ENCODE measurements at places on chromosomes 1 and 21.

DNA sequence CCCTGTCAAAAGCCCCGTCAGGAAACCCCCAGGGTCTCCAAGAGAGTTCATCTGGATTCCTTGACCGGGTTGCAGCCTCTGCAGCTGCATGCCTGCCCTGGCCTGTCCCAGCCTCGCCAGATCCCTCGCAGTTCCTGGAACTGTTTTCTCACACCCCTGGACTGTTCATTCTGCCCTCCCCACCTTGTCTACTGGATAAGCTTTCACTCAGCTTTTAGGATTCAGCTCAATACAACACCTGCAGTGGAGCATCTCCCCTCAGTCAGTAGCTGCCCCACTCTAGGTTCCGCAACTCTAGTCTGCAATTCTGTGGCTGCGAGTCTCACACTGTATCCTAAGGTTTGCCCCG lies 67.2 kb downstream of the FAM163A start:
- no peak for DNase-seq

DNA sequence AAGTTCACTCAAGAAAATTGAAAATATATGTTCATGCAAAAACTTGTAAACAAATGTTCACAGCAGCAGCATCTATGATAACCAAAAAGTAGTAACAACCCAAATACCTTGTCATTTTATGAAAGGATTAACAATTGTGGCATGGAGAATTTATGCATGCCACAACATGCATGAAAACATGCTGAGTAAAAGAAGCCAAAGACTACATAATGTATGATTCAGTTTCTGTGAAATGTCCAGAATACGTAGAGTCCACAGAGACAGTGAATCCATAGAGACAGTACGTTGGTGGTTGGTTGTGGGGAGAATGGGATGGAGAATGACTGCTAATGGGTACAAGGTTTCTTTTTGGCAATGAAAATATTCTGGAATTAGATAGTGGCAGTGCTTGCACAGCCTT lies 148.7 kb downstream of the MAST2 start:
- DNase-seq, result no peak

- DNase-seq, result no peak
Observed at GRCh38 chr1:63822540-63822939, 48.7 kb downstream of the ROR1 start.

DNA sequence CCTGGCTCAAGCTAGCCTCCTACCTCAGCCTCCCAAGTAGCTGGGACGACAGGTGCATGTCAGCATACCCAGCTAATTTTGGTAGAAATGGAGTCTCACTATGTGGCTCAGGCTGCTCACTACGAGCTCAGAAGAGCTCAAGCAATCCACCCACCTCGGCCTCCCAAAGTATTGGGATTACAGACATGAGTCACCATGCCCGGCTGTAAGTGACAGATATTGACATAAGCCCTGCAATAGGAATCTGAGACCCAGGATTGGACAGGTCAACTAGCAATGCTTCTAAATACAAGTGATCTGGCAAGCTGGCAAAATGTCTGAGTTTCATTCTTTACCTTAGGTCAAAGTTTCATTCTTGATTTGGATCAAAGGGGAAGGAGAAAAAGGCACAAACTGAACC lies 40.5 kb upstream of the H6PD start:
- DNase-seq, result no peak

DNA sequence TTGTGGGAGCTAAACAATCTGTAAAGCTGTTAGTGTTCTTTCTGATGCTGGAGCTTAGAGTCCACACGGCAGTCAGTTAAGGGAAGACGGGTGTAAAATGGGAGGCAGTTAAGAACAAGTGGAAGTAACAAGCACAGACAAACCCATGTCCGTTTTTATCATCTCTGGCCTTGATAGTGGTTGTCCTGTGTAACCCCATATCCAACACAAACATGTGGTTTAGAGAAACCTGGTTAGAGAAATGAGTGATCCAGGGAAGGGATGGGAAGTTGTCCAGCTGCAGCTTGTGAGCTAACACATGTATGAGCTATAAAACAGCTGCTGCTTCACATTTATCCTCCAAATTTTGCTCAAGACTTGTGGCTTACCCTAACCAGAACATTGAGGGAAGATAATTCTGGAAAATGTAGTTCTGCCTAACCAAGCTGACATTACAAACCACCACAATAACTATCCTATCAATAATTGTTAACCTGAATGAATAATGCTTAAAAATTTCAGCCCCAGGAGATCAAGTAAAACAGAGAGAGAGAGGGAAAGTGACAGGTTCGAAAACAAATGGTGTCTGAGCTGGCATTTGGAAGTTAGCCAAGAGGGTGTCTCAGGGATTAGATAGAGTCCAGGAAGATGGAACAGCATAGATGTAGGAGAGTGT lies 10.6 kb upstream of the C1orf162 start:
- no peak for DNase-seq

DNA sequence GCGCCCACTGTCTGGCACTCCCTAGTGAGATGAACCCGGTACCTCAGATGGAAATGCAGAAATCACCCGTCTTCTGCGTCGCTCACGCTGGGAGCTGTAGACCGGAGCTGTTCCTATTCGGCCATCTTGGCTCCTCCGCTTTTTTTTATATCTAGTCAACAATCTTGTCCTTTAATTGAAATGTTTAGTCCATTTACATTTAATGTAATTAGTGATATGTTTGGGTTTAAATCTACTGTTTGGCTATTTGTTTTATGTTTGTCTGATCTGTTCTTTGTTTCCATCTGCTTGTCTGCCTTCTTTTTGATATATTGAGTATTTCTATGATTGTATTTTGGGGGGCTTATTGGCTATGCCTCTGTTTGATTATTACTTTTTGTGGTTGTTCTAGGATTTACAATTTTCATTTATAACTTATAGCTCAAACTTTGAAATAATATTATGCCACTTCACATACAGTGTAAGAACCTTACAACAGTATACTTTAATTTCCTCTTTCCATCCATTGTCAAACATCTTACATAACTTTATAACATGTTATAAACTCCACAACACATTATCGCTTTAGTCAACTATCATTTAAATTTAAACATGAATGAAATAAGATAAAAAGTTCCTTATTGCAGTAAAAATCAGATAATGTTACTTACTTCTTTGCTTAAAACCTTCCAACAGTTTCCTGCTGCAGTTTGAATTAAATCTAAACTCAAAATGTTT lies 16.5 kb upstream of the RYR2 start:
- no peak for DNase-seq

DNA sequence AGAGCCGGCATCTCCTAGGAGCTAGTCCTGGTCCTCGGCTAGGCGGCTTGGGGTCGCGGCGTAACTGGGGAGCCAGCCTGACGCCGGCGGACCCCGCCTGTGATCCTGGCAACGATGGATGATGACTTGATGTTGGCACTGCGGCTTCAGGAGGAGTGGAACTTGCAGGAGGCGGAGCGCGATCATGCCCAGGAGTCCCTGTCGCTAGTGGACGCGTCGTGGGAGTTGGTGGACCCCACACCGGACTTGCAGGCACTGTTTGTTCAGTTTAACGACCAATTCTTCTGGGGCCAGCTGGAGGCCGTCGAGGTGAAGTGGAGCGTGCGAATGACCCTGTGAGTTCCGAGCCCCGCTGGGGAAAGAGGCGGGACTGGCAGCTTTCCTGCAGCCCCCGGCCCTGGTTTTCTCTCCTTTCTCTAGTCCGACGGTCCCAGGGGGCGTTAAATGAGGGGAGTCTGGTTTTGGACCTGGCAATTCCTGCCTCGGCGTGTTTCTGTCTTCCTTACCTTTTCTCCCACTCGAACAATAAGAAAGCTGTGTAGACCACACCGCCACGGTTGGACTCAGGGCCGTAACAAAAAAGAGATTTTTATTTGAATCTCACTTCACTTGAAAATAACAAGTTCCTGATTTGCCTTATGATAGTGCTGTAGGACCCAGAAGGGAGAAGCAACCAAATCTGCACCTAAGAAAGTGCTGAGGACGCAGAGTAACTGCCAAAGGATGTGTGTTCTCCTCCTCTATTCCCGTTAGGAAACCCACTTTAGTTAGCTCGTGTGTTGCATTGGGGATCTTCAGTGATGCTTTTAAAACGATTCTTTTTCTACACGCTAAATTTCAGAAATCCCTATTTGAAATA lies at the start of gene SPRTN:
SPRTN (plus strand) TSS at position 24 of the 859 bp plus-strand sequence; CDS start at position 115, 91 bp downstream.
- no peak for DNase-seq

GRCh38 chr1:83692524-83693381 lies 306.2 kb downstream of the TTLL7 start:
- no peak for DNase-seq

- no peak for DNase-seq
Observed at GRCh38 chr1:113868387-113869083, 3.0 kb downstream of the PTPN22 start.

DNA sequence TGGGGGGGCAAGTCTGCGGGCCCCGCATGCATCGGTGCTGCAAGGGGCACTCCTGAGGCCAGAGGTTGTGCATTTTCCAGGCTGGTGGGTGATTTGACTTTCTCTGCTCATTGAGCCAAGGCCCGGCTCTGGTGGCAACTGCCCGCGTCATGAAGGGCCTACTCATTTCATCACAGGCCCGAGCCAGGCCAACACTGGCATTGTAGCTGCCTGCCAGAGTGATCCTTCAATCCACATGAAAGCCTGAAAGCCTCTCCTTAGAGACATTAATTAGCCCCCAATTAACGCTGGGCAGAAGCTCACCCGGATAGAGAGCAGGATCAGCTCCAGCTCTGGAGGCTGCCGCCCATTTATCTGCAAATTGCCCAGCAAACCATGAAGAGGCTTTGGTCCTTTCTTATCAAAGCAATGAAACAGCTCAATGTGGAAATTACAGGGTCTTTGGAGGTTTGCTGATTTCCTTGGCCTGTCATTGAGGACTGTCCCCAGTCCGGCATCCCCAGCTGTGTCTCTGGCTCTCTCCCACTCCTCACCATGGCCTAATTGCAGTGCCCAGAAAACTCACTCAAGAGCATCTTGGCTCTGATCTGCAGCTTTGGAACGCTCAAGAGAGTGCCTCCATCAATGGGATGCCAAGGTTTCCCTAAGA lies 50.4 kb upstream of the STUM start:
- no peak for DNase-seq

DNA sequence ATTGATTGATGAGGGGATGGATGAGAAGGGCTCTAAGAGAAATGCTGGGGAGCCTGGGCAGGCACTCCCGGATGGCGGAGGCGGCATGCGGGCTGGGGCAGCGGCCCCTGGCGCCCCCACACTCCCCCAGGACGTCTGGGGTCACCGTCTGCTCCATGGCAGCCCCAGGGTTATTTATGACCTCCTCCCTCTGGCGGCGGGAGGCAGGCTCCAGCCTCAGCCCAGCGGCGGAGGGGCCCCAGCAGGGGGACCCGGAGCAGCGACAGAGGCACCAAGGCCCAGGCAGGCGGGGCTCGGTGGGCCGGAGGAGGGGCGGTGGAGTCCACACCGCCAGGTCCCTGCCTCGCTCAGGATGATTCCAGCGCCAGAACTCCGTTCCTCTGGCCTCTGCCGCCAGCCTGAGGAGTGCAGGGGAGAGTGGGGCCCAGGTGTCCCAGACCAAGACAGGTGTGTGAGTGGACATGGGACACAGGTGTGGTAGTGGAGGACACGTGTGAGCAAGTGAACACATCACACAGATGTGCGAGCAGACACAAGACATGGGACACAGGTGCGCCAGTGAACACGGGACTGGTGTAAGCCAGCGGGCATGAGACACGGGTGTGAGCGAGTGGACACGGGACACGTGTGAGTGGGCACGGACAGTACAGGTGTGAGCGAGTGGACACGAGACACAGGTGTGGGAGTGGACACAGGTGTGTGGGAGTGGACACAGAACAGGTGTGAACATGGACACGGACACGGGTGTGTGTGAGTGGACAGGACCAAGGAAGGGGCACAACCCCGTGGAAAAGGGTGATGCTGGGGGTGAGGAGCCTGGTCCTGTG lies 2.5 kb upstream of the SAMD11 start:
- DNase-seq, result no peak

DNA sequence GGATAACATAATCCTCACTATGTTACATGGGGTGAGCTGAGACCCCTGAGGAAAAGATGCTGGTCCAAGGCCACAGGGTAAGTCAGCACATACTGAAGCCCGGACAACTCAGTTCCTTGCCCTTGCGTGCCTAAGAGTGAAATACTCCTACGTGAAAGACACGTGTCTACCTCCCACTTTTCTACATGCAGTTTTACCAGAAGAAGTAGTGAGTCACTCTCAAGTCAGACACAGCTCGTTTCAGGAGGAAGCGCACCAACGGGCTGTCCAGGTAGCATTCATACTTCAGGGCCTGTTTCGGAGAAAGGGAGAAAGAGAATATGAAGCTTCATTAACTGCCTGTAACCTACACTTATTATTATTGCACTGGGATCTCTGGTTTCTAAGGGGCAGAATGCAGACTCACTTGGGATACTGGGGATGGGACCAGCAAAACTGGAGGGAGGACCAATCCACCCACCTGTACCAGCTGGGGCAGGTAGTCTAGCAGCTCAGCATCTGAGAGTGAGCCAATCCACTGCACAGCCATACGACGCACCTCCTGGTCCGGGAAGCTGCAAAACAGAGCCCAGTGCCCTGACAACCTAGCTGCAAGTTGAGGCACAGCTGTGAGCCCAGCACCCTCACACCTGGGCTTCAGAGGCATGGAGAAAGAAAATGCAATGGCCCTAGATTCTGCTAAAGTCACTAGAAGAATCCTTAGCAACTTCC lies 32.4 kb upstream of the PPP1R15B start:
- no peak for DNase-seq

DNA sequence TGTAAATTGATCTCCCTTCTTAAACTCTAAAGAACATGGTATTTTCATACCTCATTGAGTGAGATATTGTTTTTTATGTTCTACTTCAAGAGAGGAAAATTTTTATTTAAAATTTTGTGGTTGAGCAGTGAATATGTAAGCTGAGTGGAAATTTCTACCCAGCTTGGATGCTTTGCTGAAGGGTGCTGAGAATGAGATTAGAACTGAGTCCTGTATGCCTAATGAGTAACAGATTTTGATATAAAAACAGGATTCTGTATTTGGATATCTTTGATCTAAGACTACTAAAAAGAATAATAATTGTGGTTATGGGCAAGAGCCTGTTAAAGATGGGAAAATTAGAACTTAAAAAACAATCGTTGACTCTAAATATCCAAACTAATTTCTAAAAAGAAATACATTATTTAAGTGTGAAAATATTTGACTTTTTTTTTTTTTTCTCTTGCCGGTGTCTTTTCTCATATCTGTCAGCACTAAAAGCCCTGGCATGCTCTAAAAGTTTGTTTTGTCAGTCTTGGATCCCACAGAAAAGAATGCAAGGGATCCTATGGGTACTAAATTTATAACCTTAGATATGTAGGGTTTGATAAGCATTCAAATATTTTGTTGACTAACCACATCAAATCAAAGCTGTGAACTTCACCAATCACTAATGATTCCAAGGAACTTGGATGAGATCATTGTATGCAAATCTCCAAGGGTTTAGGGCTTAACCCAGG lies 652.3 kb downstream of the PTPRC start:
- DNase-seq, result no peak

GRCh38 chr1:5478961-5479360 lies 513.3 kb downstream of the NPHP4 start:
- DNase-seq, result no peak

Data from stimulated activated CD8-positive, alpha-beta memory T cell treated with anti-CD3 and anti-CD28 coated beads, Interleukin-15, amount 100 ng/mL, for 4 hours (primary cell).